Mesothelial cell of epicardium (in vitro differentiated cells): ENCODE measurements at places on chromosomes 16 and 17.

DNA sequence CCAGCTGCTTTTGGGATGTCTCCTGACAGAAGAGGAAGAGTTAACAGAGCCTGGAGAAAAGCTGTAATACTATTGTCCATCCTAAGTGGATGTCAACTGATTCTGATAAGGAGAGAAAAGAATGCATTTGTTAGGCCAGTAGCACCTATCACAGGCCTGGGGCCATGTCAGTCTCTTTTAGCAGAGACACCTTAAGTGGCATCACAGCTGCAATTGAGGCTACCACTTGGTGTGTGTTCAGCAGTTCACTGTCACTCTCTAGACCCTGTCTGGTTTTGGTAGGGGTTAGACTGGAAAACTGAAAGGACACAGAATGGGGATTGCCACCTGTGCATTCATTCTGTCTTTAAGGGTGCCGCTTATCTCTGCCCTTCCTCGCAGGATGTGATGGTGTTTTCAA lies 42.0 kb downstream of the PSMD12 start:
- no peak overlapping the region for H3K27ac ChIP-seq
- no peaks in the 10 kb centered on the region for H3K4me1 ChIP-seq
- peaks cover 4% of the 10 kb centered on the region for H3K36me3 ChIP-seq
- no peak for DNase-seq

DNA sequence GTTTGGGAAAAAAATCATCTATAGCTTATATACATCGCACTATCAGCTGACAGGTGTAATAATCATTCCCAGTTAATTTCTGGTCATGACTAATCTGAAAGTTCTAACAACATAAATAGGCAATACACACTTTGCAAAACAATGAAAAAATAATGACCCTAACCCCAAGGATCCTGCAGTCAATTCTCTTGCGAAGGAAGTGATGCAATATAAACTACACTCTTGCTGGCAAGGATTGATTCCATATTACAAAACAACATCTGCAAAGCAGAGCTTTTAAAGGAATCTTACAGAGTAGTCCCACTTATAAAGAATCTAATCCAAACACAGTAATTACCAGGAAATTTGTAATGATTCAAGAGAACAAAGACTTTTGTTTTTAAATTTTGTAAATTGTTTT lies 73.4 kb downstream of the MYO1D start:
- H3K4me3 ChIP-seq = no peak overlapping the region
- no peak for DNase-seq
- no peaks in the 10 kb centered on the region for H3K27me3 ChIP-seq
- no peaks in the 10 kb centered on the region for H3K36me3 ChIP-seq
- H3K4me1 ChIP-seq = peaks cover 1% of the 10 kb centered on the region
- no peak overlapping the region for H3K27ac ChIP-seq

DNA sequence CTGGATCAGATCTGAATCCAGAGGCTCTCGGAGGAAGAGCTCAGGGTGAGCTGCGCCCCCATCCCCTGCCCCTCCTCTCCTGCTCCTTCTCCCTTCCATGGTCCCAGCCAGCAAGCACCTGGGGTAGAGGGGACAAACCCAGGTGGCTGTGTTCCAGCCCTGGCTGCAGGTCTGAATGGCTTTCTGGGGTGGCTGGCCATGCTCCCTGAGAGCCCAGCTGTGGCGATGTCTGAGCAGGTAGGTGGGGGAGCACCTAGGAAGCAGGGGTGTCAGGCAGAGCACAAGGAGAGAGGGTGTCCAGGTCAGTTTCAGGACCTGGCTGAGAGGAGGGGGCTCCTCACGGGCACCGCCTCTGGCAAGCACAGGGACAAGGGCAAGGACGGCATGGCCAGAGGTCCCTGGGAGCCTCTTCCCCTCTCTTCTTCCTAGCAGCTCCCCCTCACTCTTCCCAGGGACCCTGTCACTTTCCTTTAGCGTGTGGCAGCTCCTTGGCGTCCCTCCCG lies 310.0 kb downstream of the SEC14L1 start:
- H3K27ac ChIP-seq = peak overlapping the region; percentile 99
- H3K4me1 ChIP-seq = peaks cover 74% of the 10 kb centered on the region
- H3K27me3 ChIP-seq = no peaks in the 10 kb centered on the region

DNA sequence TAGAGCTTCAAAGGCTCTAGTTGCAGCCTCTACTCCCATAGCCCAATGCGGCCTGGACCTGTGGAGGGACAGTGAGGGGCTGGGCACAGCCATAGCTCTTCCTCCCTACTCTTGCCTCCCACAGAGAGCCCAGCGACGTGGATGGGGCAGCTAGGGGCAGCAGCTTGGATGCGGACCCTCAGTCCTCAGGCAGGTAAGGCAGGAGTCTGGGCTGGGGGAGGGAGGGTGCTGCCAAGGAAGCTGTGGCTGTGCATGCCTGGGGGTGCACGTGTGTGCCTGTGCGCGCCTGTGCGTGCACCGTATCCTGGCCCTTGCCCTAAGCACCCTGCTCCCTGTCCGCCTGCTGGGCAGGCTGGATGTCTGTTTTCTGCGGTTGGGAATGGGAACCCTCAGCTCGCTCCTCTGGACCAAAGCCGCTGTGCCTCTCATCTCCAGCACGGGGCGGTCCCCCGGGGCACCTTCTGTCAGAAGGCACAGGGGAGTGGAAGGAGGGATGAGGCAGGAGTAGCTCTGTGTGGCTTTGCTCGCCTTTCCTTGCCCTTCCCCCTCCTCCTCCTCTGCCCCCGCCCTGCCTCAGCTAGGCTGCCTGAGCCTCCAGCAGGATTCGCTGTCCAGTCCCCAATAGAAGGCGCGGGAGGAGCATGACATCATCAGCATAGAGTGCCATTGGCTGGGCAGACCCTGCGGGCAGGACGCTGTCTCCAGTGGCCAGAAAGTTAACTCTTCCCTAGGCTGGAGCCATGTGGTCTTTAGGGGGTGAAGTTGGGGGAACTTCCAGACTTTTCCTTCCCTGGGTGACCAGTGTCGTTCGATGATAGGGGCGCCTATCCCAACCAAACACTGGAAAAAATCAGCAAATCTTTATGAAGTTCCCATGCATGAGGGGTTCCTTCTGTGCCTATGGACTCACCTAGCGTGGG lies 797 bp downstream of the PRCD start:
- H3K4me3 ChIP-seq = peak overlapping the region; percentile 63
- peak; percentile 87 for DNase-seq
- H3K36me3 ChIP-seq = no peaks in the 10 kb centered on the region
- peaks cover 56% of the 10 kb centered on the region for H3K4me1 ChIP-seq

DNA sequence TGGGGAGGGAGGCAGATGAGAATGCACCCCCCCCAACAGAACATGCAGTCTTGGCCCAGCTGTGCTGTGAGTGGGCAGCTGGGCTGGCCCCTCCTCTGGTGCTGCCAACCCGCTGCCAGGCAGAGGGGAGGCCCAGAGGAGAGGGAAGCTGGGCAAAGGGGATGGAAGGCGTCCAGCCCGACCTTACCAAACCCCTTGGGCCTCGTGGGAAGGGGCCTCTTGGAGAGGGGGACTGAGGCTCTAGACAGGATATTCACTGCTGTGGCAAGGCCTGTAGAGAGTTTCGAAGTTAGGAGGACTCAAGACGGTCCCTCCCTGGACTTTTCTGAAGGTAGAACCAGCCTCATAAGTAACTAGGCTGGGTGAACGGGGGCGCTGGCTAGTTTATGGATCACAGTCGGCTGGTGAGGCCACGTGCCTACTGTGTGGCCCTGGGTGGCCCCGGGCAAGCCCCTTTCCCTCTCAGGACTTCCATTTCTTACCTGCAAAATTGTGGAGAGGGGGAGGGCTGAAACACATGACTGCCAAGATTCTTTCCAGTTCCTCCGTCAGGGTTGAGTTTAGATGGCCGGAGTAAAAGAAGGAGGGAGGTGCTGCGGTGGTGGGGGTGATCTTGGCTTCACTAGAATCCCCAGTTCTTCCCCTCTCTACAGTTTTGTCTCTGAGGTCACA lies 857 bp upstream of the STAT5A start:
- H3K4me3 ChIP-seq = peak overlapping the region; percentile 67
- no peaks in the 10 kb centered on the region for H3K36me3 ChIP-seq
- H3K4me1 ChIP-seq = peaks cover 12% of the 10 kb centered on the region
- H3K27me3 ChIP-seq = peaks cover 14% of the 10 kb centered on the region
- DNase-seq = no peak

- DNase-seq = no peak
- no peaks in the 10 kb centered on the region for H3K27me3 ChIP-seq
- H3K4me1 ChIP-seq = peaks cover 2% of the 10 kb centered on the region
- H3K4me3 ChIP-seq = no peak overlapping the region
Measured at GRCh38 chr17:14119546-14119945, 50.2 kb downstream of the COX10 start.

- DNase-seq = no peak
- H3K4me1 ChIP-seq = peaks cover 45% of the 10 kb centered on the region
- H3K27me3 ChIP-seq = no peaks in the 10 kb centered on the region
- H3K27ac ChIP-seq = peak overlapping the region; percentile 88
- no peaks in the 10 kb centered on the region for H3K36me3 ChIP-seq
Measured at GRCh38 chr16:72985995-72986394, 61.9 kb downstream of the ZFHX3 start.

DNA sequence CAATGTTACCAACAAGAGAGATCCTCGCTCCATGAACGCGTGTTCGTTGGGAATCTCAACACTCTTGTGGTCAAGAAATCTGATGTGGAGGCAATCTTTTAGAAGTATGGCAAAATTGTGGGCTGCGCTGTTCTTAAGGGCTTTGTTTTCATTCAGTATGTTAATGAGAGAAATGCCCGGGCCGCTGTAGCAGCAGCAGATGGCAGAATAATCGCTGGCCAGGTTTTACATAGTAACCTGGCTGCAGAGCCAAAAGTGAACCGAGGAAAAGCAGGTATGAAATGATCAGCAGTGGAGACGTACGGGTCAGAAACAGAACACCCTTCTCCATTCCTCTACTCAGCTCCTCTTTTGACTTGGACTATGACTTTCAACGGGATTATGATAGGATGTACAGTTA lies 13.3 kb downstream of the SOCS1 start:
- no peak overlapping the region for H3K27ac ChIP-seq
- DNase-seq = no peak
- H3K27me3 ChIP-seq = no peaks in the 10 kb centered on the region
- no peaks in the 10 kb centered on the region for H3K4me1 ChIP-seq
- no peaks in the 10 kb centered on the region for H3K36me3 ChIP-seq
- H3K4me3 ChIP-seq = no peak overlapping the region

- H3K4me3 ChIP-seq = no peak overlapping the region
- peaks cover 8% of the 10 kb centered on the region for H3K4me1 ChIP-seq
- H3K36me3 ChIP-seq = peaks cover 42% of the 10 kb centered on the region
- H3K27me3 ChIP-seq = no peaks in the 10 kb centered on the region
- DNase-seq = no peak
Measured at GRCh38 chr16:30667361-30667905, 9.2 kb downstream of the FBRS start.

- H3K27me3 ChIP-seq = peaks cover 51% of the 10 kb centered on the region
- no peak overlapping the region for H3K4me3 ChIP-seq
- peaks cover 15% of the 10 kb centered on the region for H3K4me1 ChIP-seq
- no peak for DNase-seq
Measured at GRCh38 chr16:1980770-1981087, 540 bp downstream of the NOXO1 start.

- no peak overlapping the region for H3K4me3 ChIP-seq
- H3K36me3 ChIP-seq = no peaks in the 10 kb centered on the region
Measured at GRCh38 chr17:5913032-5913531, 157.1 kb upstream of the WSCD1 start.

GRCh38 chr17:55237841-55238178 lies 26.9 kb upstream of the HLF start:
- H3K36me3 ChIP-seq = no peaks in the 10 kb centered on the region
- DNase-seq = no peak
- H3K4me1 ChIP-seq = peaks cover 10% of the 10 kb centered on the region
- H3K27ac ChIP-seq = peak overlapping the region; percentile 31
- H3K4me3 ChIP-seq = peak overlapping the region; percentile 82
